Testis (tissue), 5 donors: ENCODE measurements at places on chromosomes 7 and 10. TPM values are rescaled to one million over a fixed set of nuclear protein-coding genes. Genes with fewer than 3 reads are reported as not detected.

The GNGT1 gene
- not detected for total RNA-seq

The GHRHR gene
- total RNA-seq, result 3.6 TPM

The ARHGEF35 gene
- 1.3 TPM for total RNA-seq

The CRHR2 gene
- 1.2 TPM for total RNA-seq

The PKD2L1 gene
- total RNA-seq, result 0.99 TPM
